ENCODE measurements at places on chromosomes 6 and 20.
A peak's percentile ranks its signal among the peaks of the same experiment; 100 is the strongest.

DNA sequence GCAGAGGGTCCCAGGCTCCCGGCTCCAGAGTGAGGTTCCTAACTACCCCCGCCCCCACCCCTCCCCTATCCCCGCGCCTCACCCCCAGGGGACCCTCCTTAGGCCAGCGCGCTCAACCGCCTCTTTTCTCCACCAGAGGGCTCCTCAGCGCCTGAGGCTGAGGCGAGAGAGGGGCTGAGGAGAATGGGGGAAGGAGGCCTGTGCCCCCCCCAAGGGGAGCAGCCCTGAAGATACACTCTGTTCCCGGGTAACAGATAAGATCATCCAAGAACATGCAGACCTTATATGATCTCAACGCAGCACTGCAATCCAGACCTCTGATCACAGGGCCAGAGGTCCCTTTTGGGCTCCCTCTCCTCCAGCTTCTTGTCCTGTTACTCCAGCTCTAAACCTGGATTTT is 43.3 kb upstream of the MRPS10 start:
- no peak for DNase-seq

- DNase-seq = no peak
These were observed 99.2 kb upstream of the TMEM181 start for GRCh38 chr6:158460602-158461169.

GRCh38 chr20:43514648-43514999 is 7.1 kb downstream of the L3MBTL1 start:
- DNase-seq = no peak

DNA sequence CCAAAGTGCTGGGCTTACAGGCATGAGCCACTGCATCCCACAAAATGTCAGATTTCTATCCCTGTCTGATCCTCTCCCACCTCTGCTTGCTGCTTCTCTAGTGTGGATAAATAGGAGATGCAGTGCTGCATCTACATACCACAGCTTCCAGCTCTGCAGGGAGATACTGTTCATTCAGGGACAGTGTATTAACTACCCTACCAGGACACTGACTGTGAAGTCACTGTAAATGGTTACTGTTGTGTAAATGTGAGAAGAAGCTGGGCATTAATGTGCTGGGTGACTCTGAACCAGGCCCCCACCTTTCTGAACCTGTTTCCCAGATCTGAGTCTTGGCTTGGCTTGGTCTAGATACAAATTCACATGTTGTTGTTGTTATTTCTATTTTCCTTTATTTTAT is 488.6 kb upstream of the SULF2 start:
- no peak for DNase-seq

GRCh38 chr6:378090-378957 is 13.2 kb upstream of the IRF4 start:
- no peak for DNase-seq

- no peak for DNase-seq
These were observed 227.4 kb downstream of the C6orf118 start for GRCh38 chr6:165081944-165082532.

DNA sequence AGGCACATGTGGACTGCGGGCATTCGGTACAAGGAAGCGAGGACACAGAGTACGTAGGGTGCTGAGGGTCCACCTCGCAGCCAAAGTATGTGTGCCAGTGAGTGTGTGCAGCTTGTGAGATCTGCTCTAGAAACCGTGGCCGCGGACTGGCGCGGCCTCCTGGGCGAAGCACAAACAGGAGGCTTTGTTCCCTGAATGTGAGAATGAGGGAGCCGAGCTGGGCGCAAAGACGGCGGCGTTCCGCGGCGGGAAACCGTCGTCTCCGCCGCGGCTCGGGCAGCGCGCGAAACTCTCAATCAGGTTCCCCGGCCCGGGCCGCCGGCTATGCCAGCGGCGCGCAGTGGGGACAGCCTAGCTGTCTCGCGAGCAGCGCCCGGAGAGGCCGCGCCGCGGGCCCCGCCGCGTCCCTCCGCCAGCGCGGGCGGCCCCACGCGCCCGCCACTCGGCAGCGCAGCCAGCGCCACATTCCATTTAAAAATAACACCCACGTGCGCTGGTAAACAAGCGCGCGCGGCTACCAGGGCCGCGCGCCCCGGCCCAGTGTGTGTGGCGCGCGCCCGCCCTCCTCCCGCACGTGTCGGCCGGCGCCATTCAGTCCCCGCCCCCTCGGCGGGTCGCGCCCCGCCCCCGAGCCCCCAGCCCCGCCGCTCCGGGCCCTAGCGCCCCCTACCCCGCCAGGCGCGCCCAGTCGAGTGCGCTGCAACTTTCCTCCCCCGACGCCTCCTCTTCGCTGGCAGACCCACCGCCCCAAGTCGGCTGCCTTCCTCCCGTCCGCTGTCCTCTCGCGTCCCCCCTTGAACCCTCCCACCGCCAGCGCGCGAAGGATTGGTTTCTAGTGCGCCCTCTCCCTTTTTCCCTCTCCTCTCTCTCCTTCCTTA is 3.0 kb upstream of the FOXO3 start:
- peak; percentile 68 for DNase-seq

DNA sequence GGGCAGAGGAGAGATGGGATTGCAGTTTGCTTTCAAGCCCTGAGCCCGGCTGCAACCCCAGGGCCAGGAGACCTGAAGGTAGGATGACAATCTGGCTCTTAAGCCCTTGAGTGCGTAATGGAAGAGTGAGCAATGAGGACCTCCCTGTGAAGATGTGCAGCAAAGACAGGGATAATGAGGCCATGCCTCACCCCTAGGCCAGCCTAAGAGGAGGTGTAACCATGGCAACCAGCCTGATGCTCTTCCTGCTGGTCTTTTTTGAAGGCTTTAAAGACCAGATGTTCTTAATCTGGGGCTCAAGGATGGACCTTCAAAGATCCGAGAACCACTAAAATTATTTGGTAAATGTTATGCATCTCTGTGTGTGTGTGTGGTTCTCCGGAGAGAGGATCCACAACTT is 8.2 kb downstream of the ARHGAP40 start:
- no peak for DNase-seq

DNA sequence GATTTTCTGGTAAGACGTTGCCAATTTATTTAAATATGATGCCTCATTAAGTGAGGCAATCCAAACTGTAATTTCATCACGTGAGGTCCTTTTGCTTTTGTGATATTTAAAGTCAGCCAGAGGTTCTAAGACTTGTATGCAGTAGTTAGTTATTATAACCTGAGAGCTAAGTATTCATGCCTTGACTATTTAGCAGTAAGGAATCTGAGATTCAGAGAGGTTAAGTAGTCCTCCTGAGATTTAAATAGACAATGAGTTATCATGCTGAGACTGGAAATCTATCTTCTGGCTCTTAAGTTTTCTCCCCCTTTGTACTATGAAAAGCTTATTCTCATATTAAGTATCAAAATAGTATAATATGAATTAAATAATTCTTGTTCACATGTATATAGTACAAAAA is 158.0 kb downstream of the UTRN start:
- no peak for DNase-seq

DNA sequence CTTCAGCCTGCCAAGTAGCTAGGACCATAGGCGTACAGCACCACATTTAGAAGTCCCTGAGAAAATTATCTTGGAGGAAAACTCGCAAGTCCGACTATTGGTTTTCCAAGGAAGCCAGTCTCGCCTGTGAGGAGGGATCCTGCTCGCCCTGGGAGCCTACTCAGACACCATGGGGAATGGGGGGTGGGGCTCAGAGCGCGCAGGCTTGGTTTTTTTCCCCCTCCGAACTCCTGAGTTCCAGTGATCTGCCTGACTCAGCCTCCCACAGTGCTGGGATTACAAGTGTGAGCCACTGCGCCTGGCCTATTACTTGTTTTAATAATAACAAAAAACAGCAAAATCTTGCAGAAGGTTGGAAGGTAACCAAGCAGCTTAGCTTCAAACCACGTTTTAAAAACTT is 153.7 kb downstream of the OR2B2 start:
- no peak for DNase-seq

- no peak for DNase-seq
These were observed 530.8 kb downstream of the BCKDHB start for GRCh38 chr6:80637312-80637711.

- DNase-seq = no peak
These were observed 8.1 kb upstream of the AHI1 start for GRCh38 chr6:135505648-135506047.

GRCh38 chr20:53128004-53128403 is 155.8 kb downstream of the TSHZ2 start:
- DNase-seq = no peak

- DNase-seq = no peak
These were observed 16.4 kb downstream of the RNF217 start for GRCh38 chr6:124978451-124979293.

- no peak for DNase-seq
These were observed 23.2 kb upstream of the ARG1 start for GRCh38 chr6:131549811-131550210.

GRCh38 chr20:53752583-53752970 is 158.9 kb upstream of the ZNF217 start:
- DNase-seq = no peak

- no peak for DNase-seq
These were observed 53.9 kb downstream of the GTF2H5 start for GRCh38 chr6:158222066-158222465.

DNA sequence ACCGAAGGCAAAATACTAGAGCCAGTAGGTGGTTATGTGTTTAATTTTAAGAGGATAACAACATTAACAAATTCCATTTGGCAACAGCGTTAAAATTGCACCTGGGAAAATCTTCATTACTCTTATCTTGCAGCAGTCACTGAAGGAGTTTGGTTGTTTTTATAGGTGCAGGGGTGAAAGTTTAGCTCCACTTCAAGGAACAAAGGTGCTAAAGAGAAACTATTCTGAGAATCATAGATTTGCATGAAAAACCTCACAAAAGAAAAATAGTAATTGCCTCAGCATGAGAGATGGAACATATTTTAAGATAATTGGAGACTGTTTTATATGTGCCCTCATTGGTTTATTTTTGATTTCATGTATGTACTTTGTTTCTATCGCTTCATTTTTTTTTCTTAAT is 444.4 kb downstream of the UTRN start:
- no peak for DNase-seq

- DNase-seq = no peak
These were observed 429.6 kb upstream of the JARID2 start for GRCh38 chr6:14816116-14816859.

DNA sequence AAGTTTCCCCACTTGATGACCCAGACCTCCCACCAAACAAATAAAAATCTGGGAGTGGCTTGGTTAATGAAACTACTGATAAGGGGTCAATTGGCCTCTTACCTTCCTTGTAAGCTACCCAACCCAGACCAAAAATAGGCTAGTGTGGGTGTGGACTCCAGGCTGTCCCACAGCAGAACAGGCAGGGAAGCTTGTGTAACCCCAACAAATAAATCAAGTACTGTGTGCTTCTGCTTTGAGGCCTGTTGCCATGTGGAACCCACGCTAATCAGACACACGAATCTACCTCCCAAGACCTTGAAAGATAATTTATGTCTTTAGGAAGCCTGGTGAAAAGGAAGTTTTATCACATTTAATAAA is 33.7 kb upstream of the PAQR8 start:
- DNase-seq = no peak

- no peak for DNase-seq
These were observed 1146.9 kb upstream of the GJE1 start for GRCh38 chr6:140985679-140986275.

GRCh38 chr20:46221256-46221833 is 87.0 kb downstream of the CDH22 start:
- no peak for DNase-seq

GRCh38 chr20:3378138-3378537 is 29.3 kb downstream of the DNAAF9 start:
- DNase-seq = no peak

GRCh38 chr6:40755749-40756452 is 168.7 kb upstream of the LRFN2 start:
- DNase-seq = no peak

- DNase-seq = no peak
These were observed 501.0 kb upstream of the MAP3K7 start for GRCh38 chr6:91087908-91088307.

GRCh38 chr6:42418724-42419123 is 33.0 kb downstream of the TRERF1 start:
- DNase-seq = no peak

GRCh38 chr6:69179681-69180080 is 544.6 kb downstream of the ADGRB3 start:
- DNase-seq = no peak

GRCh38 chr6:37051138-37052026 is 45.9 kb downstream of the FGD2 start:
- peak; percentile 56 for DNase-seq

GRCh38 chr20:25318471-25319240 is 70.8 kb downstream of the PYGB start:
- DNase-seq = no peak

DNA sequence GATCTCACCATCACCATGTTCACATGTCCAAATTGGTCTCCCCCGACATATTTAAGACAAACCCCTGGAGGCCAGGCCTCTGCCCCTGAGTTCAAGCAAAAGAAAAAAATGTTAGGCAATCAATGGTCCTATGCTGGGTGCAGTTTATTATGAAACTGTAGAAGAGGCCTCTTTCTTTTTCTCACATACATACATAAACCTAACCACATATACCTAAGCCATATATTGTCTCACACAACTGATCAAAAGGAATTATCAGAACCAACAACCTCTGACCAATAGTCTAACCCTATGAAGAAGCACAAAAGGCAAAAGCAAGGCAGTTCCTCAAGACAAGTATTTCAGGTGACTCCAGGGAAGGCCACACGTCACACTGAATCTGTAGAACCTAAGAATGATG is 49.9 kb downstream of the ILRUN start:
- DNase-seq = no peak

DNA sequence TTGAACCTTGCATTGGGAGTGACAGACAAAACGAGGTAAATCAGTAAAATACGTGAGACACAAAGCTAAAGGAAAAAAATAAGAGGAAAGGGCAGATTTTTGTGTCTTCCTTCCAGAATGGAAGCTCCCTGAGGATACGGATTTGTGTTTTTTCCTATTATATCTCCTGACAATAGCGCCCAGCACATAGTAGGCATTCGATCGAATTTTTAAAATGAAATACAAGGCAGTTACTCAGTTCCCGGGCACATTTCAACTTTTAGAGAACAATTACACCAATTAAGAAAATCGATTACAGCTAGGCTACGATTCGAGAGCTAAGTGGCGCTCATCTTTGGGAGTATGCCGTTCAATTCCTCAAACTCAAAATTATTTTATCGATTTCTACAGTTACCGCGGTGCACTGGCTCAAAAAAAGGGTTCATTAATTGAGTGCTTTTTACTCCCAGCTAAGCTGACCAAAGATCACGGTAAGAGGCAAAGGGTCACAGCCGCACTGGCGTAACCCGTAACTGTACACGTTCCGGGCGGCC is 443 bp downstream of the RMND1 start:
- no peak for DNase-seq

GRCh38 chr6:2948228-2949025 is 22.9 kb downstream of the SERPINB6 start:
- no peak for DNase-seq

- no peak for DNase-seq
These were observed 639 bp upstream of the ZNF335 start for GRCh38 chr20:45972500-45973183.
